Posterior vena cava (tissue), 2 donors: ENCODE measurements at places on chromosomes 7 and 10. TPM values are rescaled to one million over a fixed set of nuclear protein-coding genes. Genes with fewer than 3 reads are reported as not detected.

AKR1C3 gene
- total RNA-seq = 21.0 TPM

CYP26A1 gene
- not detected for total RNA-seq

DNAH11 gene
- 0.81 TPM for total RNA-seq

PLEKHS1 gene
- total RNA-seq = not detected

OR2A12 gene
- total RNA-seq = not detected

PIK3AP1 gene
- total RNA-seq = 5.8 TPM

NXPH1 gene
- not detected for total RNA-seq

CPEB3 gene
- 3.1 TPM for total RNA-seq

ETV1 gene
- total RNA-seq = 9.2 TPM

PAX4 gene
- not detected for total RNA-seq

FAM24B gene
- 1.4 TPM for total RNA-seq

DNA sequence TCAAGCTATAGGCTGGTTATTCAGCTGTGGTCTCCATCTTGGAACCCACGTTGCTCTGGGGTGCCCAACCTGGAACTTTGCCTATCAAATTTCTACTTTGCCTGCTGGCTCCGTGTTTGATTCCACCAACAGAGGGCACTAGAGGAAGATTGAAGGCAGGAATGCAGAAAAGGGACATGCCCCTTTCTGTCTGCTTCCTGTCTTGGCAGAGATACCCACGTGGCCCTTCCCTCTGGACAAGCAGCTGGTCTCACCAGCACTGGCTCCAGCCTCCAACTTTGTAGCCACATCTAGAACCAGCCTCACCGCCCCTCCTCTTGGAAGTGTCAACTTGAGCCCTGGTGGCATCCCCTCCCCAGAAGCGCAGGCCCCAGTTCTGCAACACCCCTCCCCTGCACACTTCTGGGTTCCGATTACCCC, 52.1 kb upstream of the ZNF438 start:
- no peak for DNase-seq

- no peak for DNase-seq
Measured at GRCh38 chr10:73512207-73512743, 16.5 kb upstream of the PPP3CB start.

DNA sequence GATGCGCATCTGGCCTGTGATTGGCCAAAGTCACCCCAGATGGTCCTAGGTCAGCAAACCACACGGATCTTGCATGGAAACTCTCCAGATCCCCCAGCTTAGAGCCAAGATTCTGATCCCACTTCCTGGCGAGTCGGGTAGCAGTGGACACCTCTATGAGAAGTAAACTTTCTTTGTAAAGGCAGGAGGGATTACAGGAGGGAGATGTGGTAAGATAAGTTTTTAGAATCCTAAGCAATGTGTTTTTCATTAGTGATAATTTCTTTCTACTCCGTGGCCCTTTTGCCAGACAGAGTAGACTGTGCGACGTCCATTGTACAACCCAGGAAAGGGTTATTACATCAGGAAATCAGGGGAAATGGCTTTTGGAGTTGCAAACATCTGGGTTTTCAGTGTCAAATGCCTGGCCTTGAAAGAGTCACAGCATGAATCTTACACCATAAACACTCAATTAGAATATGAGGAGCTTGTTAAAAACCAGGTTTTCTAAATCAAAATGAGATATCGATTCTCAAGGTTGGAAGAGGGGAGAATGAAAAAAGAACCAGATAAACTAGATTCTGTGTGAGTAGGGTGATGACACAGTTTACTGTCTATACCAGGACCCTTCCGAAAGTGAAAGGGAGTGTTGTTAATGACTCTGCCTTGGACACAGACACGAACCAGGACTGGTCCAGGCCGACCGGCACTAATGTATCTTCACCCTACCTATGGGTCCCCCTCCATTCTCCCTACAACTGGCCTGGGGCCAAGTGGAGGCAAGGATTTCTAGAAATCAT, 61.9 kb upstream of the WAC start:
- no peak for DNase-seq

GRCh38 chr7:134179036-134180011, 52.2 kb downstream of the LRGUK start:
- DNase-seq = no peak

GRCh38 chr7:101813402-101814019, 3.9 kb upstream of the CUX1 start:
- no peak for DNase-seq

- no peak for DNase-seq
Measured at GRCh38 chr10:78687626-78688025, 381.1 kb upstream of the ZMIZ1 start.

DNA sequence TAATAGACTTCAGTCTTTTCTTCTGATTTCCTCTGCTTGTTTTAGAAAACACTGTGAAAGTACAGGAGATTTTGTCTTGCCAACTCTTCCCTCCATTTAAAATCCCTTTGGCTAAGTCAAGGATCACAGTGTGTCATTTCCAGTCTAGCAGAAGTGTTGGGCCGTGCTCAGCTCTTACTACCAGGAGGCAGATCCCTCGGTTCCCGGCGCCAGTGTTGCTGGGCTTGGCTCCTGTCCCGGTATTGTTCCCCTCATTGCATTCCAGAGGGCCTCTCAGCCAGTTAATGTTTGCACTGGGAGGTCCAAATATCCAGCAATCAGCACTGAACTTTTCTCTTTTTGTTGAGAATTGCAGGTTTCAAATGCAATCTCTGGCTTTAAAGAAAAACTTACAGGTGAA, 612.1 kb upstream of the MGMT start:
- peak; percentile 92 for DNase-seq

DNA sequence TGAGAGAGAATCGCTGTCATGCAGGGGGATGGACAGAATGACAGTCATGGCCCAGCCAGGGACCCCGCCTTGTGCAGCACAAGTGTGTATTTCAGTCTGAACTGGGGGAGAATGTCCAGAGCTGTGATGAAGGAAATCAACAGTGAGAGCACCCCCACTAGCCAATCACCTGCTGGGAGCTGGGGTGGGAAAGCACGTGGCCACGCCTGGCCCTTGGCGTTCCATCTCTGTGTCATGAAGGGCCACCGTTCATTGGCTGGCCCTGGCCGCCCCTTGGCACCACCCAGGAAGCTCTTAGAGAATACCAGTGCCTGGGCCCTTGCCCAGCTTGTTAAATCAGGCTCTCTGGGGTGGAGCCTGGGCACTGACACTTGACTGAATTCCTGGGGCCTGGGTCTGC, 22.8 kb downstream of the GRID1 start:
- peak; percentile 62 for DNase-seq

GRCh38 chr10:32957341-32958084, 517 bp downstream of the ITGB1 start:
- DNase-seq = peak; percentile 91

GRCh38 chr7:55521917-55522902, 50.1 kb downstream of the VOPP1 start:
- DNase-seq = peak; percentile 57

DNA sequence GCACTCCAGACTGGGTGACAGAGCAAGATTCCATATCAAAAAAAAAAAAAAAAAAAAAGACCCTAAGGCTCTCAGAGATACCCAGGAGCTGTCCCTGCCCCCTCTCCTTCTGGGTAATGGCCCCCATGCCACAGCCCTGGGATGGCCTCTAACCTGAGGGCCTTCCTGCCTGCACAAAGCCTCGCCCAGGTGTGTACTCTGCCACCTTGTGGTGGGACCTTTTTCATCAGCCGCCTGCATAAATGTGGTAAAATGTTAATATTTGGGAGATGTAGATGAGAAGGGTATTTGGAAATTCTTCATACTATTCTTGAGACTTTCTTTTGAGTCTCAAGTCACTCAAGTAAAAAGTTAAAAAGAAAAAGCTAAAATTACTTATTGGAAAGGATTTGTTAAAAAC, 46.3 kb upstream of the RNF216 start:
- no peak for DNase-seq

DNA sequence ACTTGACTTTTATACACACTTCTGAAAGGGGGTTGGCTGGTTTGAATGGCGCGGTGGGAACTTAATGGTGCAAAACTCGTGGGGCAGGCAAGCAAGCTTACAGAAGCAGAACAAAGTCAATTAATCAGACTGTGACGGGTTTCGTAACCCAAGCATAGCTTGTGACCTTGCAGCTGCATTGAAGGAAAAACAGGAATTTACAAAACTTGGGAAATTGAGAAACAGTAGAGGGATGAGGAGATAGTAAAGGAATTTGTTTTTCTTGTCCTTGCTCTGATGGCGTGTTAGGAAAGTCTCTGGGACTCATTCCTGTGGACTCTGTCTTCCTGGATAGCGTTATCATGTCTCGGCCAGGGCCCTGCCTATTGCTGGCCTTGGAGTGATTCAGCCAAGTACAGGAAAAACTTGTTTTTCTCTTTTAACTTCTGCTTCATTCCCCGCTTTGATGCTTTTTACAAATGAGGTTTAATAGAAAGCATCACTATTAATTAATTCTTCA, 220.0 kb upstream of the KCND2 start:
- peak; percentile 84 for DNase-seq

- DNase-seq = no peak
Measured at GRCh38 chr10:83648201-83648600, 491.1 kb upstream of the GHITM start.

DNA sequence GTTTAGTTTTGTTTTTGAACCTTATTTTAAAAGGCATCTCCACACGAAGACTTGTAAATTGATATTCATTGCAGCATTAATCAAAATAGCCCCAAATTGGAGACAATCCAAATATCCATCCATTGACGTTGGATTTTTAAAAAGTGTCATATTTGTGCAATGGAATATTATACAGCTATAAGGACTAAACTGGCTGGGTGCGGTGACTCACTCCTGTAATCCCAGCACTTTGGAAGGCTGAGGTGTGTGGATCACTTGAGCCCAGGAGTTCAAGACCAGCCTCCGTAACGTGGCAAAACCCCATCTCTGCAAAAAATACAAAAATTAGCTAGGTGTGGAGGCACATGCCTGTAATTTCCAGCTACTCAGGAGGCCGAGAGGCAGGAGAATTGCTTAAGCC, 35.1 kb downstream of the XRCC2 start:
- no peak for DNase-seq

DNA sequence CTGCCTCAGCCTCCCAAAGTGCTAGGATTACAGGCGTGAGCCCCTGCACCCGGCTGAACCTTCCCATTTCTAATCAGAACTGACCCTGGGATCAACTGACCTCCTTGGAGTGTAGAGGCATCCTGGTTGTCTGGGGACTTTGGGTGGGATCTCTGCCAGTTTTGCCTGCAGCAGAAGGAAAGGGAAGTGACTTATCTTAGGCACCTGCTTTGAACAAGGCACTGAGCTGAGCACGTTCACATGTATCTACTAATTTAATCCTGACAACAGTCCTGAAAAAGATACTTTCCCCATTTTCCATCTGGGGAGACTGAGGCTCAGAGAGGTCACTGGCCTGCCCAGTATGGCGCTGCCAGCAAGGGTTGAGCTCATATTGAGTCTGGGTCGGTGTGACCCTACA, 153.4 kb downstream of the CUX1 start:
- DNase-seq = peak; percentile 44

- no peak for DNase-seq
Measured at GRCh38 chr10:2145926-2146478, 408.7 kb upstream of the ADARB2 start.

- DNase-seq = no peak
Measured at GRCh38 chr7:114243646-114244045, 171.0 kb upstream of the FOXP2 start.

DNA sequence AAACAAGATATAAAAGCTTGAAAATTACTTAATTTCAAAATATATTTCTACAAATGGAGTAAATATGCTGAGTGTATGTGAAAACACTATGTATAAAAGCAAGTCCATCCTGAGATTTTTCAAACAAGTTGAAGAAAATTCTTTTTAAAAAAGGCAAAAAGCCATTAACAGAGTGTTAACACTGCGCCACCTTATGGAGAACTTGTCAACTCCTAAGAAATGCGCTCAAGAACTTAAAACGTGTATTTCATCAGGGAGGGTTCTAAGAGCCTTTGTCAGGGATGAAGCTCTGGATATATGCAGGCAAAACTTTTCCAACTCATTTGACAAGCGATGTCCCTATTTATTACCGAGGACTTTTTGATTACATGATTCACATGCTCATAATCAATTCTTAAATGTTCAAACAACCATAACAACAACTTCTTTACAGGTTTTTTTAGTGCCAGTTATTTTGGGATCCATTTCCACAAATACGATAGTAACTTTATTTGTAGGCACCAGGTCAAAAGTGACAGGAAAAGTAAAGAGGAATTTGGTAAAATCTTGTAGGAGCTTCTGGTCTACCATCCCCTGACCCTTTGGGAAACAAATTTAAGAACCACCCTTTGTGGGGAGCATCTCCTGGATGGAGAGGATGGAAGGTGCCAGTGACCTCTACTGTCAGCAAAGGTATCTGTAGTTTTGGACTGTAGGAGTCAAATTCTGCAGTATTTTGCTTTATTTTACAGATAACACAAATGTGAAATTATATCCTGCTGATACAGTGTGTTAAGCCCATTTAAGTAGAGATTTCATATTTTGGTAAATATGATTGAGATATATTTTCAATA, 23.2 kb downstream of the CALCR start:
- DNase-seq = no peak

DNA sequence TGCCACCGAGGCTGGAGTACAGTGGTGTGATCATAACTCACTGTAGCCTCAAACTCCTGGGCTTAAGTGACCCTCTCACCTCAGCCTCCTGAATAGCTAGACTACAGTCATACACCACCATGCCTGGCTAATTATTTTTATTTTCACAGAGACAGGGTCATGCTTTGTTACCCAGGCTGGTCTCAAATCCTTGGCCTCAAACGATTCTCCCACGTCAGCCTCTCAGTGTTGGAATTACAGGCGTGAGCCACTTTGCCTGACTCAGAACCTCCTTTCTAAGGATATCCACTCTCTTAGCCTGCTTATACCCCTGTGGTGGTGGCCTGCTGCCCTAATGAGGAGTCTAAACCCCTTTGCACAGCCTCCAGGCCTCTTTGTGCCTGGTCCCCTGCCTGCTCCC, 4.2 kb upstream of the IGFBP1 start:
- no peak for DNase-seq

GRCh38 chr10:17506390-17506789, 52.0 kb upstream of the ST8SIA6 start:
- no peak for DNase-seq

GRCh38 chr10:34327184-34327583, 487.9 kb downstream of the PARD3 start:
- DNase-seq = no peak

- no peak for DNase-seq
Measured at GRCh38 chr10:133216776-133217175, 13.2 kb upstream of the UTF1 start.

GRCh38 chr7:43594020-43594419, 11.1 kb downstream of the STK17A start:
- DNase-seq = no peak

- no peak for DNase-seq
Measured at GRCh38 chr7:86592185-86592584, 51.5 kb upstream of the GRM3 start.

DNA sequence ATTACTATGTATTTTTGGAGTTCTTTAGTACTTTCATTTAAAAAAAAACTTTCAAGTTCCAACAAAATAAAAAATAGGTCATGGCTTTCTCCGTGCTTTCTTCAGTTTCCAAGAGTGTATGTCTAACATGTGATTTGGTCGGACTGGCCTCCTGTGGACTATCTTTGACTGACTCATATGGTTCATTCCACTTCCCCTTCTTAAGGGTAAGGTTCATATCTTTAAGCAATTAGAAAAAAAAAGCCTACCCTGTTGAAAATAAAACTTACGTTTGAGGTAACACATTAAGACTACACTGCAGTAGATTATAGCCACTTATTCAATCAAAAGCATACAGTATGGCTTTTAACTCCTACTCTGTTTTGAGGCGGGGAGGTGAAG, 112.8 kb upstream of the AHR start:
- no peak for DNase-seq
